ENCODE measurements at places on chromosomes 7 and 10. TPM values are rescaled to one million over a fixed set of nuclear protein-coding genes. Genes with fewer than 3 reads are reported as not detected.
A peak's percentile ranks its signal among the peaks of the same experiment; 100 is the strongest.

GRCh38 chr10:57952741-57953140, 315.0 kb downstream of the IPMK start:
- H3K36me3 ChIP-seq, result no peaks in the 10 kb centered on the region
- peaks cover 2% of the 10 kb centered on the region for H3K27me3 ChIP-seq
- H3K4me1 ChIP-seq, result no peaks in the 10 kb centered on the region
- DNase-seq, result no peak
- H3K27ac ChIP-seq, result no peak overlapping the region

DNA sequence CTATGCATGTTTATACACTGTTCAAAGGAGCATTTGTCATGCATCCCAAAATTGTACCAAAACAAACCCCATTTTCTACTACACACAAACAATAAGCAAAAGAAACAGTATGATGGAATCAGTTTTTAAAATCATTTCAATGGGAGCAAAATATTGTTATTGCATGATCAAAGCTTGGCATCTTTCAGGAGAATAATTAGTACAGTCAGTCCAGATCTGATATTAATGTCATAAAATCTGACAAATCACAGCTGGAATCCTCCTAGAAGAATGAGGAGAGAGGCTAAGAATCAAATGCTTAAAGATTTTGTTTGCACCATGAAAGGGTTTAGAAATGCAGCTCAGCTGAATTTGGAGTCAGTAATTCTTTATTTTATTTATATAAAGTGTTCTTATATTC, 229.7 kb upstream of the SEMA3E start:
- no peak overlapping the region for H3K27ac ChIP-seq
- DNase-seq, result no peak

GRCh38 chr10:121242741-121243608, 355.3 kb downstream of the FGFR2 start:
- H3K36me3 ChIP-seq, result no peaks in the 10 kb centered on the region
- no peak overlapping the region for H3K27ac ChIP-seq
- no peaks in the 10 kb centered on the region for H3K27me3 ChIP-seq
- no peak overlapping the region for H3K4me3 ChIP-seq

DNA sequence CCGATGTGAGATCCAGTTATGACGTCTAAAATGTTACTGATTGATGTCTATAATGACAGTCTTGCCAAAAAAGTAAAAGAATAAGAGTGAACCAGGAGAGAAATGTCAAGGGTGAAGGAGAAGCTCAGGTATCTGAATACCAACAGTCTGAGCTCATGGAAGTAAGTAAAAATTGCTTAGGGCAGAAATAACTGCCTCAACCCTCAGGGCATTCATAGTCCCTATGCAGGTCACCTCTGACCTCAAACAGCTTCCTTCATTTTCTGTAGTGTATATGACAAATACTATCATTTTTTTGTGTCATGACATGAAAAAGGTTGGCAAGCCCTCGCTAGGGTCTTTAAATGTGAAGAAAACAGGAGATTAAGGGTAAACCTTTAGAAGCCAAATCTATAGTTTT, 41.0 kb upstream of the MRPS16 start:
- no peak overlapping the region for H3K4me3 ChIP-seq
- no peak for DNase-seq

GRCh38 chr7:82615527-82615926, 171.9 kb upstream of the CACNA2D1 start:
- H3K36me3 ChIP-seq, result no peaks in the 10 kb centered on the region
- H3K4me1 ChIP-seq, result no peaks in the 10 kb centered on the region
- no peak overlapping the region for H3K4me3 ChIP-seq
- no peaks in the 10 kb centered on the region for H3K27me3 ChIP-seq
- H3K27ac ChIP-seq, result no peak overlapping the region

GRCh38 chr7:151306374-151306773, 35.2 kb upstream of the NUB1 start:
- no peaks in the 10 kb centered on the region for H3K27me3 ChIP-seq
- H3K27ac ChIP-seq, result no peak overlapping the region
- no peak for DNase-seq
- H3K4me3 ChIP-seq, result no peak overlapping the region
- no peaks in the 10 kb centered on the region for H3K4me1 ChIP-seq

- no peaks in the 10 kb centered on the region for H3K4me1 ChIP-seq
- H3K27ac ChIP-seq, result no peak overlapping the region
- no peak for DNase-seq
Measured at GRCh38 chr10:20948686-20949327, 51.7 kb upstream of the NEBL start.

- no peaks in the 10 kb centered on the region for H3K4me1 ChIP-seq
- H3K36me3 ChIP-seq, result no peaks in the 10 kb centered on the region
- H3K27me3 ChIP-seq, result no peaks in the 10 kb centered on the region
- no peak overlapping the region for H3K4me3 ChIP-seq
- H3K27ac ChIP-seq, result peak overlapping the region; percentile 15
Measured at GRCh38 chr7:66237906-66238772, 33.0 kb downstream of the TPST1 start.

DNA sequence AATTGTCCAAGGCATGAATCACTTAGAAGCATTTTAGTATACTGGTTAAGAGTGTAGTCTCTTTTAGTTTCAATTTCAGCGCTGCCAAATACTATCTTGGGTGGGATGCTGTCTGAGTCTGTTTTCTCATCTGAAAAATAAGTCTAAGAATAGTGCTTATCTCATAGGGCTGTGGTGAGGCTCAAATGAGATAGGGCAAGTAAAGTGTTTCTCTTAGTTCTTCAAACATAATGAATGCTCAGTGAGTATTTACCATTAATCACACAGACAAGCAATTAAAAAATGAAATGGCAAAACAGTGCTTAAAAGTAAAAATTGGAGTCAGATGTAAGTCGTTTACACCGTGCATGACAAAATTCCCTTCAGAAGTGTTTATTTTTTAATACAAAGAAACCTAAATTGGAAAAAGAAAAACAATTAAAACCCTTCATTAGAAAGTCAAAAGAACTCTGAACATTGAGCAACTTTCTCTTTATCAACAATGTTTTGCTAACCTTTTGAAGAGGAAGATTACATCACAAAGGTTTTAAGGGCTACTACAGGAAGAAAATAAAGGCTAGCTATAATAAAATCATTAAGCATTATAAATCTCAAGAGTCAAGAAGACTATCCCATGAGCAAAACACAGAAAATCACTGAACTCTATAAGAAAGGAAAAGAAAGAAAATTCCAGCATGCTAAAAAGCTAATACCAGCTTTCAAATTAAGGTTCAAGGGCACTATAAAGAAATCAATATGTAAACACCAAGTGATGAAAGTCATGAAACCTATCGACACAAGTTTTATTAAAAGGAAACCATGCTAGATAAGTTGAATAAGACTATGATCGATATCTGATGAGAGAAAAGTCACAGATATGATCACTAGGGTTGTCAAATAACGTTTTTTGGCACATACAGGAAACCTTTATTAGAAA, 45.6 kb upstream of the C1GALT1 start:
- no peak overlapping the region for H3K27ac ChIP-seq
- no peaks in the 10 kb centered on the region for H3K36me3 ChIP-seq
- H3K27me3 ChIP-seq, result no peaks in the 10 kb centered on the region
- no peaks in the 10 kb centered on the region for H3K4me1 ChIP-seq
- no peak overlapping the region for H3K4me3 ChIP-seq

GRCh38 chr10:4656576-4657194, 169.3 kb upstream of the AKR1E2 start:
- no peaks in the 10 kb centered on the region for H3K27me3 ChIP-seq
- peaks cover 6% of the 10 kb centered on the region for H3K4me1 ChIP-seq
- no peak overlapping the region for H3K27ac ChIP-seq
- H3K36me3 ChIP-seq, result no peaks in the 10 kb centered on the region
- no peak overlapping the region for H3K4me3 ChIP-seq
- DNase-seq, result peak; percentile 52

DNA sequence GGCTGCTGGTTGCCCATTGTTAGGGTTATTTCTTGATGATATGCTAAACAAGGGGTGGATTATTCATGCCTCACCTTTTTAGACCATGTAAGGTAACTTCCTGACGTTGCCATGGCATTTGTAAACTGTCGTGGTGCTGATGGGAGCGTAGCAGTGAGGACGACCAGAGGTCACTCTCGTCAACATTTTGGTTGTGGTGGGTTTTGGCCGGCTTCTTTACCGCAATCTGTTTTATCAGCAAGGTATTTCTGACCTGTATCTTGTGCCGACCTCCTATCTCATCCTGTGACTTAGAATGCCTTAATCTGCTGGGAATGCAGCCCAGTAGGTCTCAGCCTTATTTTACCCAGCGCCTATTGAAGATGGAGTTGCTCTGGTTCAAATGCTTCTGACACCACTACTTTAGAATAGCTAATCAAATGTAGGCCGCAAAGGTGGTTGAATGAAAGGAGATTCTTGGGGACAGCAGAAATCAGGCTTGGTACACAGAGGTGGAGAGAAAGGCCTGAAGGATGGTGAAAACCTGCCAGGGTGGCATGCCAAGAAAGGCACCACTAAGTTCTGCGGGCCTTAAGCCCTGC, 17.9 kb upstream of the SMO start:
- DNase-seq, result no peak
- H3K4me1 ChIP-seq, result no peaks in the 10 kb centered on the region
- no peaks in the 10 kb centered on the region for H3K27me3 ChIP-seq

DNA sequence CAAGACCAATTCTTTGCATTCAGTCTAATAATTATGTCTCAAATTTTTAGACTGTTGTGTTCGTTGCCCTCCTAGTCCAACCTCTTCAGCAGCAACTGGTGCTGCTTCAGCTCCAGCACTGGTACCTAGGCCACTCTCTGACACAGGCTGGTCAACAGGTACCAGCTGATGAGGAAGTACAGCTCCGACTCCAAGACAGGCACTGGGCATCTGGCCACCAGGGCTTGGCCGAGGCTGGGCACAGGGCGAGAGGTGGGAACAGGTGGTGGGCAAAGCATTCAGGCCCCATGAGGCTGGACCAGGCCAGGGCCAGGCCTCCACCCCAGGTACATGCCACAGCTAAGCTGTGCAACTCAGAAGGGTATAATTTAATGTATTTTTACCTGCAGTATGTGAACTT, 151.5 kb upstream of the AGR3 start:
- no peak for DNase-seq
- H3K27me3 ChIP-seq, result no peaks in the 10 kb centered on the region
- H3K36me3 ChIP-seq, result no peaks in the 10 kb centered on the region

DNA sequence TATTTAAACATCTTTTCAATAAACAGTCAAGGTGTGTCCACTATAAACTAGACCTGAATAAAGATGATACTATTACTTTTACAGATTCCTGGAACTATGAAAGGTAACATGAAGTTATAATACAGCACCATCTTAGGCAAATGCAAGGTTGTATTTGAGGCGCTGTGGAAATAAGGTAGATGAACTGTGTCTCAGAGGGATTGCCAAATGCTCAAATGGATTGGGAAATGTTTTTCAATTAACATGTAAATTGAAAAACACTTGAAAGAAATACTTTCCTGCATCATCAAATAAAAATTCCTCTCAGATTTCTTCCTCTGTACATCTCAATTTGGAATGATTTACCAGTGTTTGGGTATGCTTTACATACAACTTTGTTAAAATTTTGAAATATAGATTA, 139.4 kb downstream of the DKK1 start:
- H3K27me3 ChIP-seq, result no peaks in the 10 kb centered on the region
- no peaks in the 10 kb centered on the region for H3K36me3 ChIP-seq
- no peak overlapping the region for H3K4me3 ChIP-seq
- DNase-seq, result no peak

- no peaks in the 10 kb centered on the region for H3K36me3 ChIP-seq
- DNase-seq, result no peak
- no peaks in the 10 kb centered on the region for H3K27me3 ChIP-seq
- H3K4me1 ChIP-seq, result no peaks in the 10 kb centered on the region
- no peak overlapping the region for H3K4me3 ChIP-seq
Measured at GRCh38 chr10:5679606-5680005, 5.0 kb upstream of the TASOR2 start.

GRCh38 chr7:140595468-140596092, 45.0 kb downstream of the DENND2A start:
- H3K4me1 ChIP-seq, result no peaks in the 10 kb centered on the region
- H3K27ac ChIP-seq, result no peak overlapping the region
- H3K4me3 ChIP-seq, result no peak overlapping the region
- no peak for DNase-seq

DNA sequence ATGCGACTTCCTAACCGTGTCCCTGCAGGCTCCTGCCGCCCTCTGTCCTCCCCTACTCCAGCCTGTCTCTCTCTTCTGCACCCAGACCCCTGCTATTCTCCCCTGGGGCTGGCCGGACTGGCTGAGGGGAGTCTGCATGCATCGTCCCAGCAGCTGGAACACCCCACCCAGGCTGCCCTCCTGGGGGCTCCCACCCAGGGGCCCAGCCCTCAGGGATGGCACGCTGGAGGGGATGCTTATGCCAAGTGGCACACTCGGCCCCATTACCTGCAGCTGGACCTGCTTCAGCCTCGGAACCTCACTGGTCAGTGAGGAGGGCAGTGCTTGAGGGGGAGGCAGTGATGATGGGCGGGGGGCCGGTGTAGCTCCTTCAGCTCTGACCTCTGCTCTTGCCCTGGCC, 21.7 kb upstream of the ZNF467 start:
- no peak overlapping the region for H3K27ac ChIP-seq
- DNase-seq, result no peak
- no peaks in the 10 kb centered on the region for H3K36me3 ChIP-seq
- H3K4me3 ChIP-seq, result no peak overlapping the region
- H3K27me3 ChIP-seq, result peaks cover 10% of the 10 kb centered on the region

DNA sequence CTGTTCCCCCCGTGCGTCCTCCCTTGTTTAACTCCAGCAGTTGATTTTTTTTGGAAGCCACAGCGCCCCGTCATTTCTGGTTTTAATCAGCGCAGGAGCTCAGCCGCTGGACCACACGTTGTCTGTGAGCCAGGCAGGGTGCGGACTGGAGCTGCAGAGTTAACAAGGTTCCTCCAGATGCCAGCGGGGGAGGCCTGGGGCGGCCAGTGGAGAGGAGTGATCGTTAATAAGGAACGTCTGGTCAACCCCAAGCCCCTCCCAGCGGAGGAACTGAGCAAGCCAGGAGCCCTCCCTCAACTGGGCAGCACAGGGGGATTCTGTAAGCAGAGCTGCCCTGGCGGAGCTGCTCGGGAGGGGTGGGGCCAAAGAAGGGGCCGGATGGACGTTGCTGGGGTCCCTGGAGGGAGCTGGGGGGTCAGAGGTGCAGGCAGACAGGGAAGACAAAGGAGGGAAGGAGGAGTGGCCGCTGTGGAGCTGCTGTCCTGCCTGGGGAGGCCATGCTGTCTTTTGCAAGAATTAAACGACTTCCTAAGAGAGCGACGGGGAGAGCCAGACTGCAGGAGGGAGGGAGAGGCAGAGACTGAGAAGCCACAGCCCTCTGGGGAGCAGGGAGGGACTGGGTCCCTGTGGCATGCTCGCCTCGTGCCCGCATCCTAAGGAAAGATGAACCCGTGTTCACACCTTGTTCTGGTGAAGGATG, 537.1 kb upstream of the FOXK1 start:
- H3K27ac ChIP-seq, result no peak overlapping the region
- no peaks in the 10 kb centered on the region for H3K36me3 ChIP-seq
- H3K27me3 ChIP-seq, result no peaks in the 10 kb centered on the region
- DNase-seq, result peak; percentile 24

MUC3A gene
- total RNA-seq, result 28.8 TPM

BHLHA15 gene
- 24.6 TPM for total RNA-seq

GAD2 gene
- total RNA-seq, result 3.9 TPM

NSUN6 gene
- 11.7 TPM for total RNA-seq

FFAR4 gene
- total RNA-seq, result 0.18 TPM

All from prostate gland (tissue), 2 donors.